ENCODE measurements at places on chromosomes 11 and 22. TPM values are rescaled to one million over a fixed set of nuclear protein-coding genes. Genes with fewer than 3 reads are reported as not detected.

The MS4A6E gene
- not detected for total RNA-seq

The APOBEC3A gene
- not detected for total RNA-seq

The TKFC gene
- total RNA-seq: 32.6 TPM

The FXYD2 gene
- total RNA-seq: 1.4 TPM

The CD248 gene
- total RNA-seq: not detected

The GGTLC3 gene
- not detected for total RNA-seq

The GLYATL1 gene
- not detected for total RNA-seq

The GSTT2B gene
- 0.37 TPM for total RNA-seq

The SERPING1 gene
- not detected for total RNA-seq

The APOA4 gene
- not detected for total RNA-seq

The KRTAP5-9 gene
- total RNA-seq: 0.22 TPM

The CASP4 gene
- total RNA-seq: 78.2 TPM

DNA sequence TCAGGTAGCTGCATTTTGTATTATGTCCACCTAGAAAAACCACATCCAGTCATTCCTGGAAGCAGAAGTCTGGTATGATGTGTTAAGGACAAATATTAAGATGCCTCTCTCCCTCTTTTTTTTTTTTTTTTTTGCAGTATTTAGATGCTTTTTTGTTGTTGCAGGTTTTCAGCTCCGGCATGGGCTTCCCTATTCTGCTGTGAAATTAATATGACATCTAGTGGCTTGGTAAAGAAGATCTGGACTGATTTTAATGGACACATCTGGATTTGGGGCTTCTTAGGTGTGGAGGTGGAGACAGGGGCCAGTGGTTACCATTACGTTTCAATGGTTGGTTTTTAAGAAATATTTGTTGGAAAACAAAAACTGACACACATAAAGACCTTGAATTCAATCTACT lies 47.5 kb upstream of the RASSF10 start:
- no peak for ATAC-seq

DNA sequence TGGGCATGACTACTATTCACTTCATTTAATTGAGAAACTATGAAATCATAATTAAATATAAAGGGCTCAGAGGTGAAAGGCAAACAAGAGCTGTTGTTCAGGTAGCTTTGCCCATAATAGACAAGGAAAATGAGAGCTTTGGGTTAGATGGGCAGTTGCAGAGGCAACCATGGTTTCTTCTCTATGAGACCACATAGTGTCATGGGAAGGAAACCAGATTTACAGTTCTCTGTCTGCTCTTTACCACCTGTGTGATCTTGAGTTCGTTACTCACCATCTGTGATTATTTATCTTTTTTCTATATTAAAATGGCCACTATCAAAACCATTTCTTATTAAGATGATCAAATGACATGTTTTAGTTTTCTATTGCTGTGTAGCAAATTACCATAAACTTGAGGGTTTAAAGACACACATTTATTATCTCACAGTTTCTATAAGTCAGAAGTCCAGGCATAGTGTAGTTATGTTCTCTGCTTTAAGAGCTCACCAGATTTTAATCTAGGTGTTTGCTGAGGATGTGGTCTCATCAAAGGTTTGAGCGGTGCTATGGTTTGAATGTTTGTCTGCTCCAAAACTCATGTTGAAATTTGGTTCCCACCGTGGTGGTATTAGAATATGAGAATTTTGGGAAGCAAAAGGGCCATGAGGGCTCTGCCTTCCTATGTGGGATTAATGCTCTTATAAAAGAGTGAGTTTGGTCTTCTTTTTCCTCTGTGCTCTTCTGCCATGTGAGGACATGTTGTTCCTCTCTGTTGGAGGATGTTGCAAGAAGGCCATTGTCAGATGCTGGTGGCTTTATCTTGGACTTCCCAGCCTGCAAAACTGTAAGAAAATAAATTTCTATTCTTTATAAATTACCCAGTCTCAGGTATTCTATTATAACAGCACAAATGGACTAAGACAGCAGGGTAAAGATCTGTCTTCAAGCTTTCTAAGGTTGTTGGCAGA lies 38.2 kb downstream of the OR2AG2 start:
- ATAC-seq: peak; percentile 65

GRCh38 chr11:10918275-10918674 lies 60.4 kb upstream of the ZBED5 start:
- no peak for ATAC-seq

GRCh38 chr22:41478891-41479521 lies 10.1 kb downstream of the ACO2 start:
- peak; percentile 72 for ATAC-seq

GRCh38 chr22:45358127-45358526 lies 48.4 kb downstream of the FAM118A start:
- ATAC-seq: no peak

DNA sequence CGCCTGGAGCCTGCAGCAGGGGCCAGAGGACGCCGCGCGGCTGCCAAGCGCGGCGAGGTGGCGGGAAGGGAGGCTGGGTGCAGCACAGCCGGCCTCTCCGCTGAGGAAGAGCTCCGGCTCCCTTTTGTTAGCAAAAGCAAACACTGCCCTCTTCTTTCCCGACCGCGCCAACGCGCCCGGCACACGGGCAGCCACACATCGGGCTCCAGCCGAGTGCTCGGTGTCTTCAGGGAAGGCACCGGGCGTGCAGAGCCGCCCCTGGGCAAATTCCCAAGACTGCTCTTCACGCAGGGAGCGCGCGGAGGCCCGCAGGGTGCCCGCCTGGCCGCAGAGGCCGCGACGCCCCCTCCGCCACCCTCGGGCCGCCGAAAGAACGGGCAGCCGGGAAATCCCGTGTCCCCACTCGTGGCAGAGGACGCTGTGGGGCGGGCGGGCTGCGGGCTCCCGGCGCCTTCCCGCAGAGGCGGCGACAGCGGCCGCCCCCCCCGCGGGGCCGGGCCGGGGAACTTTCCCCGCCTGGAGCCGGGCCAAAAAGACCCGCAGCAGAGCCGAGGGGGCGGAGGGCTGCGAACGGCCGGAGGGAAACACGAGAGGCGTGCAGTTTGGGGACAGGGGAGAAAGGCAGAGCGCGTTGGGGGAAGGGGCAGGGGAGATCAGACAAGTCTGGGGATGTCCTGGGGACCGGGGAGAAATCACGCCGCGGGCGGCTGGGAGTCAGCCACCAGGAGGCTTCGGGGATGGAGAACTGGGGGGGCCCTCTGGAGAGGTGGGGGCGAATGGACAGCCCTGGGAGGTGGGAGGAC lies 931 bp downstream of the CADM1 start:
- peak; percentile 26 for ATAC-seq

- no peak for ATAC-seq
Observed at GRCh38 chr11:95147364-95147905, 57.8 kb downstream of the ENDOD1 start.

GRCh38 chr11:112878033-112878601 lies 83.1 kb upstream of the NCAM1 start:
- ATAC-seq: no peak

DNA sequence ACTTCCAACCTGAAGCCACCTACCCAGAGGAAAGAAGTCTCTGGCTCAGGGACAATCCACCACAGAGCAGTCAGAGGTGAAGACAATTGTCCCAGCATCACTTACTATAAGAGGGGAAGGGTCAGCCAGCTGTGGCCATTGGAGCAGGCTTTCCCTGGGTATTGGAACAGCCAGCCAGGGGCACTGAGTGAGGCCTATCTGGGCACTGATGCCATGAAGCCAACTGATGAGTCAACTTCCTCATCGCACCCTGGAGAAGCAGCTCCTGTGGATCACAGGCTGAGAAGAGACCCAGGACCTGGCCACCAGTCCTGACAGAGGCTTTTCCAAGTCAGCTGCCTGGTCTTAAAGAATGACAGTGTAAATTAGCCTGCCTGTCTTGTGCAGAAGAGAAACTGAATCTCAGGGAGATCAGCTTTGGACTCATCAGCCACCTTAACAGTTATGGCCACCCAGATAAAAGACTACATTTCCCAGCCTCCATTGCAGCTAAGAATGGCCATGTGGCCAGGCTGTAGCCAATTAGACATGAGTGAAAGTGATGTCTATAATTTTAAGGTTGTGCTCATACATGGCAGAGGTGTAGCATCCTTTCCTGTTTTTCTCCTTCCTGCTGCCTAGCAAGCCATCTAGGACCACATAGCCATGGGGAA lies 19.0 kb downstream of the CHST1 start:
- peak; percentile 51 for ATAC-seq

- ATAC-seq: no peak
Observed at GRCh38 chr22:46437671-46438440, 99.6 kb downstream of the CELSR1 start.

GRCh38 chr11:37109286-37109585 lies 511.2 kb upstream of the RAG2 start:
- no peak for ATAC-seq

- ATAC-seq: no peak
Observed at GRCh38 chr11:47964546-47964945, 15.8 kb upstream of the PTPRJ start.

DNA sequence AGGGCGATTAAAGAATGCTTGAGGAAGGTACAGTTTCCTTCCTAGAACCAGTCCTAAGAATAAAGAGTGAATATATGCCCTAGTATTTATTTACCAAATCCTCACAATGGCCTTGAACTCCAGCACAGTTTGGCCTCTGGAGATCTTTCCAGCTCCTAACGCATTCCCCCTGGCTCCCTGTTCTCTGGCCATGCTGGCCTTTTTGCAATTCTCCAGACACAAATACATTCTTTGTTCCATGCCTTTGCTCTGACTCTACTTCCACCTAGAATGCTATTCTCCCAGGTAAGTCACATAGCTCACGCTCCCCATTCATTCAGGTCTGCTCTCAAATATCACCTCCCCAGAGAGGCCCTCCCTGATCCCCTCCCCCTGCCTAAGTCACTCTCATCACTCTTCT lies 3.7 kb upstream of the DGKZ start:
- no peak for ATAC-seq

- peak; percentile 16 for ATAC-seq
Observed at GRCh38 chr11:132448334-132448995, 1078.0 kb downstream of the NTM start.

GRCh38 chr11:47723041-47723440 lies 7.9 kb upstream of the AGBL2 start:
- ATAC-seq: no peak

- ATAC-seq: peak; percentile 53
Observed at GRCh38 chr11:110185121-110185591, 92.0 kb downstream of the ZC3H12C start.

GRCh38 chr11:128692753-128693415 lies 988 bp upstream of the FLI1 start:
- peak; percentile 10 for ATAC-seq

DNA sequence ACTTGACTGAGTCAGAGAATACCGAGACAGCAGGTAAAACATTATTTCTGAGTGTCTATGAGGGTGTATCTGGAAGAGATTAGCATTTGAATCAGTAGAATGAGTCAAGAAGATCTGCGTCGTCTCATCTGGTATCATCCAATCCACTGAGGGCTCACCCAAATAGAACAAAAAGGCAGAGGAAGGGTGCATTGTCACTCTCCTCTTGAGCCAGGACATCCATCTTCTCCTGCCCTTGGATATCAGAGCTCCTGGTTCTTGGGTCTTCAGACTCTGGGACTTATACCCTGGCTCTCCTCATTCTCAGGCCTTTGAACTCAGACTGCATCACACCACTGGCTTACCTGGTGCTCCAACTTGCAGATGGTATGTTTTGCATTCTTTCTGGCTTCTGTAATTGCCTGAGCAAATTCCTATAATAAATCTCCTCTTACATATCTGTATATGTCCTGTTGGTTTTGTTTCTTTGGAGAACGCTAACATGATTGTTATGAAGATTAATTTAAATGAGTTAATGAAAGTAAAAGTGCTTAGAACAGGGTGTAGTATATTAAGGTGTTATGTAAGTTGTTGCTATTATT lies 49.3 kb downstream of the ME3 start:
- ATAC-seq: no peak

Data from activated T-helper 17 cell treated with anti-CD3 and anti-CD28 coated beads, Interleukin-2, amount 50 U/mL, for 72 hours (primary cell).